K562 (cell line): ENCODE measurements at places on chromosomes 16 and 17. TPM values are rescaled to one million over a fixed set of nuclear protein-coding genes. Genes with fewer than 3 reads are reported as not detected.

GFAP gene
- 0.25 and 1.4 TPM in 2 replicates for total RNA-seq

OR3A3 gene
- not detected in 2 replicates for total RNA-seq

BLTP2 gene
- 163 TPM in 2 replicates for total RNA-seq

HES7 gene
- total RNA-seq = 1.1 and 2.2 TPM in 2 replicates

TMEM235 gene
- total RNA-seq = not detected in 2 replicates

TVP23A gene
- total RNA-seq = 0.04 and 0.09 TPM in 2 replicates

EPN3 gene
- total RNA-seq = 0.16 TPM in 2 replicates

DHRS7C gene
- total RNA-seq = not detected in 2 replicates

KRT34 gene
- not detected in 2 replicates for total RNA-seq

NOB1 gene
- 117 and 119 TPM in 2 replicates for total RNA-seq

TBX6 gene
- total RNA-seq = 0.18 and 0.51 TPM in 2 replicates

TBC1D26 gene
- total RNA-seq = not detected in 2 replicates

LGALS9 gene
- total RNA-seq = 4.6 and 5.0 TPM in 2 replicates

APOH gene
- total RNA-seq = 1.1 and 1.2 TPM in 2 replicates

ITGAE gene
- 17.0 and 18.5 TPM in 2 replicates for total RNA-seq

GRCh38 chr17:45225051-45225700, 3.5 kb downstream of the FMNL1 start:
- no peak for DNase-seq

- no peak for DNase-seq
Observed at GRCh38 chr16:6124136-6124535, 1026.5 kb upstream of the EEF2KMT start.

DNA sequence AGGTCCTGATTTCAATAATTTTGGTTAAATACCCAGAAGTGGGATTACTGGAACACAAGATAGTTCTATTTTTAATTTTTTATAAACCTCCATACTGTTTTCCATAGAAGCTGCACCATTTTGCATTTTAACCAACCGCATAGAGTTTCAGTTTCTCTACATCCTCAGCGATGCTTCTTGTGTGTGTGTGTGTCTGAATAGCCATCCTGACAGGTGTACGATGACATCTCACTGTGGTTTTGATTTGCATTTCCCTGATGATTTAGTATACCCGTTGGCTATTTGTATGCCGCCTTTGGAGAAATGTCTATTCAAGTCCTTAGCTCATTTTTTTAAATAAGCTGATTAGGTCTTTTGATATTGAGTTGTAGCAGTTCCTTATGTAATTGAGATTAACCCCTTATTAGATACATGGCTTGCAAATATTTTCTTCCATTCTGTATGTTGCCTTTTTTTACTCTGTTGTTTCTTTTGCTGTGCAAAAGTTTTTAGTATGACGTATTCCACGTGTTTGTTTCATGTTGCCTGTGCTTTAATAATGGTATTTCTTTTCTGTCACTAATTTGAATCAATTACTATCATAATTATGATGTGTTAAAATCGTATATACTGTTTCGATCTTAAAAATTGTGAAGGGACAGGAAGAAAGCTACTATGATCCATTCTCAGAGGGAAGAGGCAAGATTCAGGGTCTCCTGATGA, 227.2 kb upstream of the MON1B start:
- no peak for DNase-seq

- no peak for DNase-seq
Observed at GRCh38 chr16:5874899-5875298, 777.3 kb upstream of the EEF2KMT start.

DNA sequence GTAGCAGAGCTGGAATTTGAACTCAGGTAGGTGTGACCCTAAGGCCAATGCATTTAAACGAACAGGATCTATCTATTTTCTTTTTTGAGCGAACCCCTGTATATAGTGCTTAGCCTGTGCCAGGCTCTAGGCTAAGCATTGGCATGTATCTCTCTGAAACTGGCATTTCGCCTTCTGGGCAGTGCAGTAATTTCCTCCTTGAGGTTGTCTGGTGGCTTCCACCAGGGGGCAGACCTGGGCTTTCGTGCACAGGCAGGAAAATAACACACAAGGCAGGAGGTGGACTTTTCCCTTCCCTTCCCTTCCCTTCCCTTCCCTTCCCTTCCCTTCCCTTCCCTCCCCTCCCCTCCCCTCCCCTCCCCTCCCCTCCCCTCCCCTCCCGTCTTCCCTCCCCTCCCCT, 34.4 kb upstream of the PRKCB start:
- DNase-seq = peak; percentile 70

DNA sequence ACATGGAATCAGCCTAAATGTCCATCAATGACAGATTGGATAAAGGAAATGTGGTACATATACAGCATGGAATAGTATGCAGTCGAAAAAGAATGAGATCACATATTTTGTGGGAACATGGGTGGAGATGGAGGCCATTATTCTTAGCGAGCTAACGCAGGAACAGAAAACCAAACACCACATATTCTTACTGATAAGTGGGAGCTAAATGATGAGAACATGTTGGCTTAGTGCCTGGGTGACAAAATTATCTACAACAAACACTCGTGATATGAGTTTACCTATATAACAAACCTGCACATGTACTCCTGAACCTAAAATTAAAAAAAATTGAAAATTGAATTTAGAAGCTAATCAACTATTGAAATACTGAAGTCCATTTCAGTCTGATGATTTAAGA, 6.1 kb downstream of the ANKS4B start:
- DNase-seq = no peak

DNA sequence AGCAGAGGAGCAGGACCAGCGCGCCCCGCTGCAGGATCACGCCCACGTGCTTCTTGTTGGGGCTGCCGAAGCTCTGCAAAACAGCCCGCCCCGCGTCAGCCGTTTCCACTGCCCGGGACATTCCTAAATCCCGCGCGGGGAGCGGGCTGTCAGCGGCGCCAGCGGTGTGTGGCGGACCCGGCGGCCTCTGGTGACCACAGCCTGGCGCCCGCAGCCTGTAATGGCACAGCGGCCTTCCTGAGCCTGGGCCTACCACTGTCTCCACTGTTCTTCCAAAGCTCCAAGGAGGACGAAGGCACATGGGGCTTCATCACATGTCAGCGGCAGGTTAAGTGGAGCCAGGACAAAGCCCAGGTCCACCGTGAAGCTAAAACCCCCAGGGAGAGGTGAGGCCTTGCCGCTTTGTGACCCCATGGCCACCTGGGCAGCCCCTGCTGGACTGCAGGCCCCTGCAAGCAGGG, 2.5 kb downstream of the SLC47A2 start:
- no peak for DNase-seq

DNA sequence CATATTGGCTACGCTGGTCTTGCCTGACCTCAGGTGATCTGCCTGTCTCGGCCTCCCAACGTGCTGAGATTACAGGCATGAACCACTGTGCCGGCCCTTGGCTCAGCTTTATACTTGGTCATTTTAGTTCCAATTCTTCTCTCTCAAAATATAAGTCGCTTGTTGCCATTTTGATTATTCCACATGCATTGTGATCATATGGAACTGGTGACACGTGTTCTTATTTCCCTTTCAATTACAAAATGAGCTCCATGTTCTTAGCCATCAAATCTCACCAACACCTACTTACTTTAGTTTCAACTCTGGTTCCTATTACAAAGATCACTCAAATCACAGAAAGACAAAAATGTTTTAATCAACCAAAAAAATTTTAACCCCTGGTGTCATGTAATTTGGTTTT, 1711.7 kb downstream of the TP53TG3F start:
- DNase-seq = no peak

GRCh38 chr17:83180264-83180995, 101.0 kb downstream of the METRNL start:
- no peak for DNase-seq

DNA sequence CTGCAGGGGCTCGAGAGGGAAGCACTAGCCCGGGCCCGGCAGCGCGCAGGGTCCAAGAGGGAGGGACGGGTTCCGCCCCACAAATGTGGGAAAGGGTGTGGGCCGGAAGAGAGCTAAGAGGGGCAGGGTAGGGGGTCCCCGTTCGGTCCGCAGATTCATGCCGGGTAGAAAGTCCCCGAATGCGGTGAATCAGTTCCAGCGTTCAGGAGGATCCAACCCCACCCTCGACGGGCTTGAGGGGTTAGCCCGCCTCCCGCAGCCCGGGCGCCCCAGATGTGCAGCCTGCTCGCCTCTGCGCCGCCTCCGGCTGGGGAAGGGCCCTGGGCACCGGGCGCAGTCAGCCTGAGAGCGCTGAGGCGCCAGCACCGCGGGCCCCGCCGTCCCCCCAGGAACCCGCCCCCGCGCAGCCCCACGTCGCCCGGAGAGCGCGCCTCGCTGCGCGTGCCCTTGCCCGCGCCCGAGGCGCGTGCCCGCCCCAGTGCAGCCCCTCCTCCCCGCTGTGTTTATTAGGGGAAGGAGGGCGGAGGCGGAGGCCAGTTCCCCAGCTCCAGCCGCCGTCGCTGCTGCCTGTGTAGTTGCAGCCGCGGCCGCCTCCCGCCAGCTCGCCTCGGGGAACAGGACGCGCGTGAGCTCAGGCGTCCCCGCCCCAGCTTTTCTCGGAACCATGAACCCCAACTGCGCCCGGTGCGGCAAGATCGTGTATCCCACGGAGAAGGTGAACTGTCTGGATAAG, at the start of gene LASP1:
Gene LASP1, plus strand, starts transcription at position 533 of the 733 bp plus-strand sequence. Its CDS starts 132 bp downstream, at position 665.
- DNase-seq = peak; percentile 81

DNA sequence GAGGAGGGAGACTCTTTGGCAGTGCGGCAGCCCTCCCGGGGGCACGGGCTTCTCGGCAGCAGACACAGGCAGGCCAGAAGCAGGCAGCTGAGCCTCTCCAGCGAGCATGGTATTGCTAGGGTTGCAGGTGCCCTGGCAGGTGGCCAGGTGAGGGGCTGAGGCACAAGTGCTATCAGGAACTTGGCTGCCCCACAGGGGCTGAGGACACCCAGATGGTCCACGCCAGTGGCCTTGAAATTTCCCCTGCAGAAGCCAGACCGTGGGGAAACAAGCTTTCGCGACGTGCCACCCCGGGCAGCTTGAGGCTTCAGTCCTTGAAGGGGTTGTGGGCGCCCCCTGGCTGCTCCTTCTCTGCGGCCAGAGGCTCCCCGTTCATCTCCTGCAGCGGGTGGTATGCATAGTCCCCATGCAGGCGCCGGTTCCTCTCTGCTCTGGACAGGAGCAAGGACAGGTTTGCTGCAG, 8.5 kb downstream of the NAGPA start:
- peak; percentile 55 for DNase-seq

GRCh38 chr16:28623172-28623711, 13.4 kb upstream of the SULT1A1 start:
- no peak for DNase-seq

GRCh38 chr16:27327586-27327915, 13.8 kb downstream of the IL4R start:
- no peak for DNase-seq

- no peak for DNase-seq
Observed at GRCh38 chr17:4908301-4908700, 5.4 kb upstream of the CHRNE start.

DNA sequence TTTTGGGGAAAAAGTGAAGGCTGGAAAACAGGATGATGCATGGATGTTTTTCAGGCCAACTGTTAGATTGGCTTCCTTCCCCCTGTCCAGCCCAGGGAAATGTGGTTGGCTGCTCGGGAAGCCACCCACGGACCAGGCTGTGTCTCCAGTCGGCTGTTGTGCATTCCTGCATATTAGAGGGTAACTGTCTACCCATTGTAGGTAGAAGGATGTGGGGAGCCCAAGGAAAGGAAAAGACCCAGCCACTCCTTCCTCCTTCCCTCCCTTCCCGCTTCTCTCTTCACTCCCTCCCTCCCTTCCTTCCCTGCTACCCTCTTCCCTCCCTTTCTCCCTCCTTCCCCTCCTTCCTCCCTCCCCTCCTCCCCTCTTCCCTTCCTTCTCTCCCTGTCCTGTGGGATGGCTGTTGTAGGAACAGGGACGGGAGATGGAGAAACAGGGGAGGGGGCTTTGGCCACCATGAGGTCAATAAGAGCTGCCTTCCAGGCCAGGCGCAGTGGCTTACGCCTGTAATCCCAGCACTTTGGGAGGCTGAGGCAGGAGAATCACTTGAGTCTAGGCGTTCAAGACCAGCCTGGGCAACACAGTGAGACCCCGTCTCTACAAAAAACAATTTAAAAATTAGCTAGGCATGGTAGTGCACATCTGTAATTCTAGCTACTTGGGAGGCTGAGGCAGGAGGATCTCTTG, 16.9 kb downstream of the SYT17 start:
- no peak for DNase-seq

GRCh38 chr16:28865722-28866453, 2.2 kb downstream of the SH2B1 start:
- no peak for DNase-seq

GRCh38 chr16:525520-526180, 1.9 kb upstream of the CAPN15 start:
- peak; percentile 41 for DNase-seq

- DNase-seq = no peak
Observed at GRCh38 chr16:27112093-27112811, 45.5 kb downstream of the C16orf82 start.

- DNase-seq = no peak
Observed at GRCh38 chr17:64398320-64398719, 7.7 kb upstream of the PECAM1 start.

DNA sequence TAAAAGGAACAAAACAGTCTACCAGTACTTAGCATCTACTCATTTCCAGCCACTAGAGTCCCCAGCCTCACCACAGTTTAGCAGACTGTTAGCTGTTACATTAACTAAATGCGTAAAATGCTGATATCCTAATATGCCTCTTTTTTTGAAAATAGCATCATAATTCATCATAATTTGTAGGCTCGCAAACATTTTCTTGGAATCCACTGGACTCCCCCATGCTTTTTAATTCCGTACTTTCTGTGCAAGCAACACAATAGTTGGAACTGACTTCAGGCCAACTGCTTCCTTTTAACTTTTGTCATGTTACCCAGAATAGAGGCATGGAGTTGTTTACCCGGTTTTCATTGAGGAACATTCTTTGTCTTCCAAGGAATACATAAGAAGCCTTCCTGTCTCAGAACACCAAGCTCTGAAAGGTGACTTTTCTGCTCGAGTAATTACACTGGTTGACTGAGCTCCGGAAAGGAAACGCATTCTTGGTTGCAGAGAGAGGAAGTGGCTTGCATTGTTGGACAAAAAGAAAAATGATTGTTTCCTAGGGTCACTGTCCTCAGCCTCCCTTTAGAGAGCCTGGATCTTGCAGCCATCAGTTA, 30.9 kb upstream of the SEC14L1 start:
- DNase-seq = no peak

DNA sequence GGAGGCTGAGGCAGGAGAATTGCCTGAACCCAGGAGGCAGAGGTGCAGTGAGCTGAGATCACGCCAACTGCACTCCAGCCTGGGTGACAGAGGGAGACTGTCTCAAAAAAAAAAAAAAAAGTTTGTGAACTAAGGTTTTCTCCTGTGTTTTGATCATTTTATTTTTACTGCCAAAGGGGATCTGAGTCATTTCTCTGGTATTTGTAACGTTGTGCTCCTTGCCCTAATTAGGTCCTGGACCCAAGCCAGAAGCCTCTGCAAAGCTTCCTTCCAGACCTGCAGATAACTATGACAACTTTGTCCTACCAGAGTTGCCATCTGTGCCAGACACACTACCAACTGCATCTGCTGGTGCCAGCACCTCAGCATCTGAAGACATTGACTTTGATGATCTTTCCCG, 32.1 kb downstream of the IST1 start:
- DNase-seq = peak; percentile 26
